ENCODE measurements at places on chromosomes 6 and 20.

DNA sequence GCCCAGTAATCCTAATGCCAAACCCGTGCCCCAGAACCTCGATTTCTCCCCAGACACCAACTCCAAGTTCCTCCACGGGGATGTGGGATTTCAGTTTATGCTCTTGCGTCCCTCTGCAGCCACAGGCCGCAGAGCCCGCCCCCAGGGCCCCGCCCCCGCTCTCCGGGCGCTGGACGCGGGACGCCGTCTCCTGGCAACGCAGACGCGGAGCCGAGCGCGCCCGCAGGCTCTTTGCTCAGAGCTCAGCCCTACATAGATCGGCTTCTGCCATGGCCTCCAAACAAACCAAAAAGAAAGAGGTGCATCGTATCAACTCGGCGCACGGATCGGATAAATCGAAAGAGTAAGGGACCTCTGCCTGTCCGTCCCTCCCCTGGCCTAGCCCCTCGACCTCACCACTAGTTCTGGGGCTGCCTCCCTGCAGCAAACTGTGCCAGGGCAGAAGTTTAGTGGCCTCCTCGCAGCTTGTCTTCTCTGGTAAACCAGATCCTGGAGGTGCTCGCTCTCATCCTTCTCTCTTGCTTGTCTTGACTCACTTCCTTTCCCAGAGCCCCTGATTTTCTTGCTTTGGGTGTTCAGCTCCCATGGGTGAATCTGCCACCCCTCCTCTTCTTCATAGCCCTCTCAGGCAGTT lies at the start of gene ADGB:
ADGB (plus strand) TSS at position 201 of the 634 bp plus-strand sequence; CDS start at position 270, 69 bp downstream.
- DNase-seq: no peak

DNA sequence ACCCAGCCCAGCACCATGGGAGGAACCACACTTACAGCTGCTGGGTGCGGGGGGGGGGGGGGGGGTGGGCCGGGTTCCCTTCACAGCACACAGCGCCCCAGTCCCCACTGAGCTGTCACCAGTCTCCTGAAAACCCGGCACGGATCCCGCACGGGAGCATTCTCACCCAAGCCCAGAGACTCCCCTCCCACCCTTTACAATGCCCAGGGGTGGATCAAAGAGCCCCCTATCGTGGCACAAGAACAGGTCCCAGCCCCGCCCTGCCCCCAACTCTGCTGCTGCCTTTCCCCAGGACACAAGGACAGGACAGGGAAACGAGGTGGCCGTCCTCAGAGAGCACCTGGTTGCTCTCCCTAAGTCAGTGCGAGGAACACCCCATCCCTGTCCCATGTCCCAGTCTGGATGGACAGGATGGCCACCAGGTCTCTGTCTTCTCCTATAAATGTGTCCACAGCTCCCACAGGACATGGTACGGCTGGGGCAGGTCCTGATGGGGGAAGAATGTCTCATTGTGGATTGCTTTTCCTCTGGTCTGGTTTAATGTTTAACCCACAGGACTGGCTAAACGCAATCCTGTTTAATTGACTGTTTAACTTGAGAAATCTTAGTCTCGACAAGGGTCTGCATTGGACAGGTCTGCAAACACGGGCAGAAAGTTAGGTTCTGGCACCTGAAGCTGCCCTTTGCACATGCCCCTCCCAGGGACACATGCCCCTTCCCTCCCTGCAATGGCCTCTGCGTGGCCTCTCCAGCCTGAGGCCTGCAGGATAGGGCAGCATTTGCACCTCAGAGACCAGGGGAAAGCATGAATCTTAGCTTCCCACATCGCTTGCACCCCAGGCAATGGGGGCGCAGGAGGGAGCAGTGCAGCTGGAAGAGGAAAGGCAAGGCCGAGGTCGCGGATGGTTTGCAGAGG lies 45.3 kb downstream of the DACT2 start:
- DNase-seq: no peak

DNA sequence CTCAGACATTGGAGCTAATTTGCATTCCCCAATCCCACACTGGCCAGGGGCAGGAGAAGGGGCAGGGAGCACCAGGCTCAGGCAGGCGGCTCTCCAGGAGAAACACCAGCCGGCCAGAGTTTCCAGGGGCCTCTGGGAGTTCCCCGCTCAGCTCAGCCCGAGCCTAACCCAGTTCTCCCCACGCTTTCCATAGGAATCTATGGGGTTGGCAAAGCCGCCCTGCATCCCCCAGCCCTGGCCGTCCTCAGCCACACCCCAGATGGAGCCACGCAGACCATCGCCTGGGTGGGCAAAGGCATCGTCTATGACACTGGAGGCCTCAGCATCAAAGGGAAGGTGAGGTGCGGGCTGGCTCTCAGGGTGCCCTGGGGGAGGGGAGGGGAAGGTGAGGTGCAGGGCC lies 8.2 kb downstream of the NPEPL1 start:
- no peak for DNase-seq

DNA sequence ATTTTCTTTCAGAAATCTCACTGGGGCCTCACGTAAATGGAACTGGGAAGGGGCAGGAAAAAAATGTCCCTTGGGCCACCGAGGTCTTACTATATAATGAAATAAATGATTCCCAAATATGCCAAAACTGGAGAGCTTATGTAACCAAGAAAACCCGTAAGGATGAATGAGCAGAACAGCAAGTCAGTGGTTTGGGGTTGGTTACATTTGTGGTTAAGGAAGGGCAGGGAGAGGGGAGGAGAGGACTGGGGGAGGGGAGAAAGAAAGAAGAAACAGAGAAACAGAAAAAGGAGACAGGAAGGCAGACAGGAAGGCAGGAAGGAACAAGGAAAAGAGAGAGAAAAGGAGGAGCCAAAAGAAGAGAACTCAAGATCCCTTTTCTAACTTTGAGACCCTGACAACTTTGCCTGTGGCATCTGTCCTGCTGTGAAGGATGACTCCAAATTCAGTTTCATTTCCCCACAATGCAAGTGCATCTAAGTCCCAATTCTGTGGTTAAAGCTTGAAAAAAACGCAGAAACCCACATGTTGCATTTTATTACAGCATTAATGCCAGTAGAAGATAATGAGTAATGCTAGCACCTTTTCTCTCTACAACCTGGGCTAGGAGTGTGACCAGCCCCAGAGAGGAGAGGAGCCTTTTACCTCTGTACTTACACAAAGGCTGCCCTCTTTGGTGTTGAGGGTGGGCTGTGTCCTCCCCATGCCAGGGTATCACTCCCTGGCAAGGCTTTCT lies 10.8 kb upstream of the ARMC2 start:
- DNase-seq: no peak

GRCh38 chr20:25022680-25023079 lies 30.1 kb upstream of the APMAP start:
- no peak for DNase-seq

DNA sequence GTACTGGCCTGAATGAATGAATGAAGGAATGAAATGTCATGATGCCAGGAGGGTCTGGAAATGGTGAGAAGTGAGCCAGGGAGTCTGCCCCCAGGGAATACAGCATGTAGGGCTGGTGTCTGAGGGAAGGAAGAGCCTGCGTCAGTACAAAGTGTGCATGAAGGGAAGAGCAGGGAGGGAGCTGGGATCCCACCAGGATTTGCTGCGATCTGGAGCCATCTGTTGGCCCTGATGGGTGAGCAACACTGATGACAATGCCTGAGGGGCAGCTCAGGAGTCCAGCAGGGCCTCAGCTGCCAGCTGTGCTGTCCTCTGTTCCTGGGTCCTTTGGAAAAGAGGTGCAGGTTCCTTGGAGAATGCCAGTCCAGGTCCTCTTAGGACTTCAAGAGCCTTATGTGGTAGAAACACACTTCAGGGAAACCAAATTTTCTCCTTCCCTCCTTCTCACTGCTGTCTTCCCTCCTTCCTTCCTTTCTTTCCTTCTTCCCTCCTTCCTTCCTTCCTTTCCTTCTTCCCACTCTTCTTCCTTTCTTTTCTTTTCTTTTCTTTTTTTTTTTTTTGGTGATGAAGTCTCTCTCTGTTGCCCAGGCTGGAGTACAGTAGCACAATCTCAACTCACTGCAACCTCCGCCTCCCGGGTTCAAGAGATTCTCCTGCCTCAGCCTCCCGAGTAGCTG lies 11.5 kb downstream of the BPI start:
- no peak for DNase-seq

GRCh38 chr20:3330046-3330741 lies 77.3 kb downstream of the DNAAF9 start:
- peak; percentile 39 for DNase-seq

DNA sequence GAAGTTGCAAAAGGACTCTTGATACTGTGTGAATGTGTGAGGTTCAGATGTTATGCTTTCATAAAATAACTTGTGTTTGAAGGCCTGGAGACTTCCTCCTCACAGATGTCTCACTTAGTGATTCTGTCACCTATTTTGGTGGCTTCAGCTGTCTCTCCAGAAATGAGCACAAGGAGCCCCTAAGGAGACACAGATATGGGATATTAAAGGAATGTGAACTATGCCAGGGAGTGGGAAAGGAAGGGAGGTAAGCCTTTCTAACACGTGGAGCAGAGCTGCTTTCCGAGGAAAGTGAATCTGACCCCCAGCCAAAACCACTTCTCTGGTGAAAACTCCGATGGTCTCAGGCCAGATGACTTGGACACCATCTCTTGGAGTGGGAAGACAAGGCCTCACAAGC lies 10.5 kb upstream of the FOXO3 start:
- no peak for DNase-seq

DNA sequence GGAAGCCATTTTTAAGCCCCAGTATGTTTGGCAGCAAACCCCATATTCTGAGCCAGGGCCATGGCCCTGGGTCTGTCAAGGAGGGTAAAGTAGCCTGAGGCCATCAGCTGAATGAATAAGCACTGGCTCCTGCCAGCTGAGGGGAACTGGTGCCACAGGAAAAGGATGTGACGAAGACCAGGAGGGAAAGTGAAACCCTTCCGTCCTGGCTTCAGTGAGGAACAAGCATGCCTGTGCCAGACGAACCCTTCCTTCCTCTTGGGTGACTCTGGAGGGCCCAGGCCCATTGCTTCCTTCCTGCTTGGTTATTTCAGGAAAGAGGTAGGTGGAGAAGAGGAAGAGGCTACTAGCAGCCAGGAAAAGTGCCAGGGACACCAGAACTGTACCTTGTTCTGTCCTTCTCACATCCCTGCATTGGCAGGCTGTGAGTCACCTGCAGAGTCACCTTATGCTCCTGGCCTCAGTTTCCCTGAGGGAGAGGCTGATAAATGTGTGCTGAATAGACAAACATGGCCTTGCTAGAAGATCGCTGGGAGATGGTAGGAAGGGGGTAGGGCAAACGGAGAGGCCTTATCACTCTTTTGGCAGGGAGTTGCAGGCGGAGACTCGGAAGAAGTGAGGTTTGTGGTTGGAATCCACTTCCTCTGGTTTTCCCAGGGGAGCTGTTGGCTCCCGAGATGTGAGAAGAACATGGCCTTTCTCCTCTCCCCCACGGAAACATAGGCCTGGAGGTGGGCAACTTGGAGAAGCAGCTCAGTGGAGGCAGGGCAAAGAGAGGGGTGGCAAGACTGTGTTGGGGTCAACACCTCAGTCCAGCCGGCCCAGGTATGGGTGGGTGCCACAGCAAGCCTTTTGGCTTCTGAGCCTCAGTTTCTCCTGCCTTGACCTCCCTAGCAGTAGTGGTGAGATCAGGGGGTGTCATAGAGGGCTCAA lies 37.4 kb downstream of the COX4I2 start:
- no peak for DNase-seq

- no peak for DNase-seq
Observed at GRCh38 chr20:16747291-16747811, 807 bp upstream of the OTOR start.

DNA sequence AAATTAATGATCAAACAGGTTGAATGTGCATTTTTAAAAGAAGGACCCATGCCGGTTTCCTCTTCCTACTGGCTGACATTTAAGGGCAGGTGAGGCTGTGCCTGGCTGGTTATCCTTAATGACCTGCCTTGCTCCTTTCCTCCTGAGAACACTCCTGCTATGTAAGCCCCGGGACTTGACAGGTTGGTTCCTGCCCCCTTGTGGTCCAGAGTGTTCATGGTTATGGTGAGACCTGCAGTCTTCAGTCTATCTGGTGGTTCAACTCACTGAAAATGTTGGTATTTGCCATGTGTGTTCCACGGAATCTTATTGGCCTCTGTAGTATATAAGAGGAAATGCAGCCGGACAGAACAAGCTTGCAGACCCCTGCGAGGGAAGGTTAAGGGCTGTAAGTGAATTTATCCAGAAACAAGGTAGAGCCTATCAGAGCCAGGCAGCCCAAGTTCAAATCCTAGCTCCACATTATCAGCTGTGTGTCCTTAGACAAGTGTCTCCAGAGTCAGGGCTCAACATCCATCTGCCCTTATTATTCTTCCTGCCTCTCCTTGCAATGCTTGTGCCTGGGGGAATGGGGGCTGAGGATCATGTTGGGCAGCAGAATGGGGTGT lies 5.2 kb upstream of the BPIFA3 start:
- DNase-seq: peak; percentile 49

- no peak for DNase-seq
Observed at GRCh38 chr6:56720882-56721281, 78.2 kb upstream of the DST start.

DNA sequence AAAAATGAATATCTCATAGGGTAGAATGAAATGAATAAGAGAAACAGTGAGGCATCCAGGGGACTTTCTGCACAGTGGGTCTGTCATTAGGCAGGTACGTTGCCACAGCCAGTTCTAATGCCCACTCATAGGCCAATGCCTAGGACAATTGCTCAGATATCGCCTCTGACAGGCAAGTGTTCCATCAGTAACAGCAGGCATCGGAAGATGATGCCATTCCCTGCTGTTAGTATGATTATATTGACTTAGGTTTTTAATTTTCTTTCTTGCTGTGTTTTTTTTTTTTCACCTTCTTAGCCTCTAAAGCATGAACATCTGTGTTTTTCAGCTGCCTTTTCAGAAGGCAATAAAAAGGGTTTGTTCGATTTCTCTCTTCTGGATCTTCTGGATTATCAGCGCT lies 90.7 kb downstream of the PRL start:
- DNase-seq: peak; percentile 43

DNA sequence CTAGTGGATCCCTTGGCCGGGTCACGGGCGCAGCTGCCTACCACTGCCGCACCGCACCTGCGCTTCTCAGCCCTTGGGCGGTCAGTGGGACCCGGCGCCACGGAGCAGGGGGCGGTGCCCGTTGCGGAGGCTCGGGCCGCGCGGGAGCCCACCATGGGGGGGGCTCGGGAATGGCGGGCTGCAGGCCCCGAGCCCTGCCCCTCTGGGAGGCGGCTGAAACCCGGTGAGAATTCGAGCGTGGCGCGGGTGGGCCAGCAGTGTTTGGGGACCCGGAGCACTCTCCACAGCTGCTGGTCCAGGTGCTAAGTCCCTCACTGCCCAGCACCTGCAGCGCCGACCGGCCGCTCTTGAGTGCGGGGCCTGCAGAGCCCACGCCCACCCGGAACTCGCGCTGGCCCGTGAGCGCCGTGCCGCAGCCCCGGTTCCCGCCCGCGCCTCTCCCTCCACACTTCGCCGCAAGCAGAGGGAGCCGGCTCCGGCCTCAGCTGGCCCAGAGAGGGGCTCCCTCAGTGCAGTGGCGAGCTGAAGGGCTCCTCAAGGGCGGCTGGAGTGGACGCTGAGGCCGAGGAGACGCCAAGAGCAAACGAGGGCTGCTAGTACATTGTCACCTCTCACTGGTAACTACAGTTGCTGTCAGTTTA lies 120.5 kb upstream of the TMEM170B start:
- DNase-seq: no peak

- no peak for DNase-seq
Observed at GRCh38 chr6:111105578-111105977, 18.3 kb downstream of the SLC16A10 start.

- no peak for DNase-seq
Observed at GRCh38 chr6:100456141-100456907, 8.4 kb downstream of the SIM1 start.

- no peak for DNase-seq
Observed at GRCh38 chr20:43835944-43836508, 78.6 kb upstream of the TOX2 start.

GRCh38 chr20:16220826-16221225 lies 352.4 kb downstream of the KIF16B start:
- no peak for DNase-seq

Measured in NCI-H2171 (cell line).